ENCODE measurements at places on chromosomes 3 and 15.
A peak's percentile ranks its signal among the peaks of the same experiment; 100 is the strongest.

DNA sequence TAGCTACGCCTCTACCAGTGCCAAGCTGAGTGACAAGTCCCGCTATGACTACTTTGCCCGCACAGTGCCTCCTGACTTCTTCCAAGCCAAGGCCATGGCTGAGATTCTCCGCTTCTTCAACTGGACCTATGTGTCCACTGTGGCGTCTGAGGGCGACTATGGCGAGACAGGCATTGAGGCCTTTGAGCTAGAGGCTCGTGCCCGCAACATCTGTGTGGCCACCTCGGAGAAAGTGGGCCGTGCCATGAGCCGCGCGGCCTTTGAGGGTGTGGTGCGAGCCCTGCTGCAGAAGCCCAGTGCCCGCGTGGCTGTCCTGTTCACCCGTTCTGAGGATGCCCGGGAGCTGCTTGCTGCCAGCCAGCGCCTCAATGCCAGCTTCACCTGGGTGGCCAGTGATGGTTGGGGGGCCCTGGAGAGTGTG is 5.7 kb downstream of the GRM2 start:
- no peak for DNase-seq

DNA sequence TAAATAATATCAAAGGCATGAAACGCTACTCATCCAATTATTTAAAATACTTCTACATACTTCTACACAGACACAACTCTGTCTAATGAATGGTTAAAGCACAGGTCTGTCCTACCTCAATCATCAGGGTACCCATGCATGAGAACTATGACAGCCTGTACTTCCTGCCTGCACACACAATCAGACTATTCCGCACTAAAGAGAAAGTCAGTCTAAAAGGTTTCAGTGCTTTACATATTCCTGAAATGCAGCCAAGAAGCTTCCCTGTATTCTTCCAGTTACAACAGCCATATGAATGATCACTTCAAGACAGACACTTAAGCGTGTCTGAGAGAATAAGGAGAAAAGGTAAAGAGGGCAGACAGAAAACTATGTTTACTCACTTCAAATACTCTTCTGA is 58.8 kb downstream of the TUBGCP4 start:
- no peak for DNase-seq

GRCh38 chr3:55771503-55771902 is 284.4 kb upstream of the WNT5A start:
- DNase-seq = no peak

DNA sequence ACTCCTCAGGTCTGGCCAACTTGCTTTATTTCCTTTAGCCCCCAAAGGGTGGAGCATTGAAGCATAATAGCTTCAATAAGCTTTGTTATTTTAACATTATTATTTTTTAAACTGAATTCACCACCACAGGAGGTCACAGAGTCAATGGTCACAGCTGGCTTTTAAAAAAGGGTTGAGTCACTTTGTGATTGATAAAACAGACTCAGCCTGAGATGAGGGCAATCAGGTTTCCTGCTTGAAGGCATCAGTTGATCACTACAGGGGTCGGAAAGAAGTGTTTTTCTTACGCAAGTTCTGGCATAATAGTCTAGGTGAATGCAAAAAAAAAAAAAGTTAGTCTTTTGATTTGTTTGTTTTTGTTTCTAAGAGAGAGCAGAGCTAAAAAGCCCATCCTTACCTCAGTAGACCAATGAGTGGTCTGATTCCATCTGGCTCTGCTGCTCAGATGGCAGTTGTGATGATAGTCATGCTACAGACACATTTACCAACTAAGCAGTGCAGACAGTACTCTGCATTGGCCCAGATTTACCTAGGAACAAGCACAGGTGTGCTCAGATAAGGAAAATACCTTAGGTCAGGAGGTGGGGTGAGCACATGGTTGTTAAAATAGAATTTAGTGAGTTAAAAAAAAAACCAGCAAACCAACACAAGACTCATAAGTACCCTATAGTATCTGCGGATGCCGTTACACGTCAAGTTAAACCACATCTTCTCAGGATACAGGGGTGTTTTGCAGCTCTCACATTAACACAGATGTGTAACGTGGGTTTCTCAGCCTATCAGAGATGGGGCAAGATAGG is 22.6 kb downstream of the ZNF80 start:
- DNase-seq = no peak

GRCh38 chr15:56980473-56980872 is 62.0 kb downstream of the TCF12 start:
- DNase-seq = no peak

DNA sequence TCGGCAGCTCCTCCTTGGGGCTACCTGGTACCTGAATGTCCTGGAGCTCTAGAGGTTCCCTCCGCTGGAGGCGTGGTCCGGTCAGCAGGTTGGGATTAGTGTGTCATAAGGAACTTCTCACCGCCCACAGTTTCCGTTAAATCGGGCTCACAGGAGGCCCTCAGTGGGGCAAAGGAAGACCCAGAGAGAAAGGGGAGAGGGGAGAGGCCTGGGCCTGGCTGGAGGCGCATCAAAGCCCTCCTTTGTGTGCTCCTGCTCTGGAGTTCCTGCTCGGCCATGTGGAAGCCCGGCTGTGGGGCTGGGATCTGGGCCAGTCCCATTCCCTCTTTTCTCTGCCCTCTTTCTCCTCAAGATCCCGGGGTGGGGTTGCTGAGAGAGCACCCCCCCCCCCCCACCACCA is at the start of gene RLBP1:
TSS of gene RLBP1 (minus strand) at position 37 of the 400 bp plus-strand sequence. CDS start 2,604 bp downstream, outside the sequence.
- peak; percentile 54 for DNase-seq

- DNase-seq = no peak
Observed at GRCh38 chr3:112579232-112579631, 17.4 kb downstream of the SLC35A5 start.

DNA sequence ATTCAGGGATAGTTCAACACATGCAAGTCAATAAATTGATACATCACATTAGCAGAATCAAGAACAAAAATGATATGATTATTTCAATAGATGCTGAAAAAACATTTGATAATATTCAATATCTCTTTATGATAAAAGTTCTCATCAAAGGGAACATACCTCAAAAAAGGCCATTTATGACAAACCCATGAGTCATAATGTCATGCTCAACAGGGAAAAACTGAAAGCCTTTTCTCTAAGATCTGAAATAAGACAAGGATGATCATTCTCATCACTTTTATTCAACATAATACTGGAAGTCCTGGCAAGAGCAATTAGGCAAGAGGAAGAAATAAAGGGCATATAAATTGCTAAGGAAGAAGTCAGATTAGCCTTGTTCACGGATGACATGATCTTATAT is 54.1 kb upstream of the TMEM158 start:
- DNase-seq = no peak

DNA sequence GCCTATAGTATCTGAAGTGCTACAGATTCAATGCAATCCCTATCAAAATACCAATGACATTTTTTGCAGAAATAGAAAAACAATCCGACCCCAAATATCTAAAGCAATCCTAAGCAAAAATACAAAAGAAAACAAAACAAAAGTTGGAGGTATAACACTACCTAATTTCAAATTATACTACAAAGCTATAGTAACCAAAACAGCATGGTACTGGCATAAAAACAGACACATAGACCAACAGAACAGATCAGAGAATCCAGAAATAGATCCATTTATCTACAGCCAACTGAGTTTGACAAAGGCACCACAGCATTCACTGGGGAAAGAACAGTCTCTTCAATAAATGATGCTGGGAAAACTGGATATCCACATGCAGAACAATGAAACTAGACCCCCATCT is 23.8 kb upstream of the CDAN1 start:
- no peak for DNase-seq

DNA sequence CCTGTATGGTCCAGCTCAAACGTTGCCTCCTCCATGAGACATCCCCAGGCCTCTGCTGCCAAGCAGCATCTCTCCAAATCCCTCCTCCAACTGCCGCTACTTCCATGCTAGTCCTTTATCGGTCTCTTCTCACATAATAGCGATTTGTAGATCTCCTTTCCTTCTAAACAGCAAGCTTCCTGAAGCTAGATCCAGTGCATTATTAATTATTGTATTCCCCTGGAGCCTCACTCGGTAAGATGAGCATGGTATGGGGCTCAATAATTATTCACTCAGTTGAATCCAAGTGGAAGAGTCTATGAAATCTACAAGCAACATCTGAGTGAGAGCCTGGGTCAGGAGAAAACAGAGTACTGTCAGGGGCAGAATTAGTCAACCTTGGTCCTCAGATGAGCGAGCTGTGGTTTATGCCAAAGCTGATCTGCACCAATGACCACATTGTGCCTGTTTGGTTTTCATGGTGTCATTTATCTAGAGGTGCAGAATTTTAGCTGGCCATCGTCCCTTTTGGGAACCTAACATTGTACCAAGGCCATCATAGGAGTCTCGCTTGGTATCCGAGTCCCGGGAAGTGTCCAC is 93.8 kb upstream of the UBE2E1 start:
- DNase-seq = no peak

DNA sequence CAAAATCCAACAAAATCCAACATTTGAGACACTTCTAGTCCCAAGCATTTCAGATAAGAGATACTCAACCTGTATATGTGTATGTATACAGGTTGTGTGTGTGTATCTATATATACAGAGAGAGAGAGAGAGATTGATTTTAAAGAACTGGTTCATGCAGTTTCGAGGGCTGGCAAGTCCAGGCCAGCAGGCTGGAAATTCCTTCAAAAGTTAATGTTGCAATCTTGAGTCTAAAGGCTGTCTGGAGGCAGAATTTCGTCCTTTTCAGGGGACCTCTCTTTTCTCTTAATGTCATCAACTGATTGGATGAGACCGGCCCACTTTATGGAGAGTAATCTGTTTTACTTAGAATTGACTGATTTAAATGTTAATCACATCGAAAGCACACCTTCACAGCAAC is 199.6 kb upstream of the IL12A start:
- no peak for DNase-seq

- no peak for DNase-seq
Observed at GRCh38 chr3:85050821-85051220, 92.0 kb downstream of the CADM2 start.

- DNase-seq = no peak
Observed at GRCh38 chr15:87777054-87777561, 479.4 kb downstream of the NTRK3 start.

GRCh38 chr3:102450976-102451375 is 16.2 kb downstream of the ZPLD1 start:
- no peak for DNase-seq

- DNase-seq = no peak
Observed at GRCh38 chr15:99951511-99951910, 218.3 kb upstream of the LYSMD4 start.

DNA sequence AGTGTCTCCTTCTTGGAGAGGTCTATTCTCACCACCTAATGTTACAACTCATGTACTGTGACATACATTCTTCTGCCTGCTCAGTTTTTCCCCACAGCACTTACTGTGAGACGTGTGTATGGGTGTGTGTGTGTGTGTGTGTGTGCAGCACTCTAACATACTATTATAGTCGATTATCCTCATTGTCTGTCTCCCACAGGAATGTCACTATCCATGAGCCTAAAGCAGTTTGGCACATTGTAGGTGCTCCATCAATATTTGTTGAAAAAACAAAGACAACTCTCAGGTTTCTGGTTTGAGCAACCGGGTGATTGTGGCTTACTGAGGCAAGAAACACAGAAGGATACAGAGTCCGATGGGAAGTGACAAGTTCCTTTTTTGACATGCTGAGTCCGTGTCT is 8.6 kb upstream of the ZNF148 start:
- no peak for DNase-seq

DNA sequence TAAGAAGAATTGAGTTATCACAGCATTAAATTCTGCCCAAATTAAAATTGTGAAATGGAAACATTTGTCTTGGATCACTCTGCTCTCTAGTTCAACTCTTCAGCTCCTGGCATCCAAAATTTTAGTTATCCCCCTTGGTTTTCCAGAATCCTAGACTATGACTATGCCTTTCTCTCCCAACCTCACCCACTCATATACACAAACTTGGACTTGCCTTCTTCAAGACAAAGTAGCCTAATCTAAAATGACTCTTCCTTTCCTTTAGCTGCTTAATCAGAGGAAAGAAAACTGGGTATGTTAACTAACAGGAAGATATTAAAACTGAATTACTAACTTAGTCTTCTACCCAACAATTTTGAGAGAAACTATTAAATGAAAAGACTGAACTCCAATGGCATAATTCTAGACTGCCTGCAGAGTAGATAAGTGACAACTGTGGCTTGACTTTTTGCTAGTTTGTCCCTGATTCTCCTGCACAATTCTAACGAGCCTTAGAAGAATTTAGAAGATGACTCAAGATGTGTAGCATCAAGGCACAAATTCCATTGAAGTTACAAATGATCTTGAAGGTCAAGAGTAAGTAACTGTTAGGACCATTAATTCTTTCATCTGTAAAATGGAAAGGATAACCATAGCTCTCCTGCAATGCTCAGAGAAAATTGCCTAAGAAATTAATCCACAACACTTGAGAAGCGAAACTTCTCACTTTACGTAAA is 5.2 kb upstream of the GOLIM4 start:
- no peak for DNase-seq

- no peak for DNase-seq
Observed at GRCh38 chr15:90030376-90030775, 29.3 kb downstream of the ZNF710 start.

DNA sequence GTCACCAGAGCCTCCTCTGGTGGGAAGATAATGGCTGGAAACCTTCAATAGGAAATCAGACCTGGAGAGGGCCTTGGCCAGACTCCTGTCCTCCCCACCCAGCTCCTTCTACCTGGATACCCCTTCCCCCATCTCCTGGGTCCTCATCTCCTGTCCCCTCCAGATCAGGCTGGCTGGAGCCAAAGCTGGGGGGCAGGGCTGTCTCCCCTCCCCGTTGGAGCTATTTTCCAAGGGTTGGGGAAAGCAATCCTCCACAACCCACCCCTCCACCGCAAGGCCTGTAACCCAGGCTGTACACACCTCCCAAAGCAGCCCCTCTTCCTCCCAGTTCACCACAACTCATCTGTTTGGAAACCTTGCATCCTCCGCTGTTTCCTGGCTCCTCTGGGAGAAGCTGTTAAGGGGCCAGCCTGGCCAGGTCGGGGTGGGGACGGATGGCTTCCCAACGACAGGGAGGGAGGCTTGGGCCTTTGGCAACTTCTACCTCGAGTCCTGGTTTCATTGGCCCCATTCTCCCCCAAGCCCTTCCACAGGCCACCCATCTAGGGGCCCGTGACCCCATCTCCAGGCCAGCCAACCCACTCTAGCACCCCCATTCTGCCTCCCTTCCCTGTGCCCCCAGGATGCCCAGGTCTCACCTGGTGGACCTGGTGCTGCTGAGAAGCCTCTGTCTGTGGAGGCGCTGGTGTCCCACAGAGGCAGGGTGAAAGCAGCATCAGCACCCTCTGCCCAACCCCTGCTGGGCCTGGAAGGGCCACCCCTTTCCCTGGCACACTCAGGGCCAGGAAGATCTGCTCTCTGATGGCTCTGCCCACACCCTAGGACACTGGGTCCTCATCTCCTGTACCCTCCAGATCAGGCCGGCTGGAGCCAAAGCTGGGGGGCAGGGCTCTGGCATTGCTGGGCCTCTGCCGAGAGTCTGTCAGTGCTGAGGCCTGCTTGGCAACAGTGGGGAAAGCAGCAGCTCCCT is 22.1 kb upstream of the GOLGA6C start:
- DNase-seq = no peak
